Stimulated activated CD4-positive, alpha-beta T cell treated with anti-CD3 and anti-CD28 coated beads, TNF-alpha, amount 100 ng/mL, for 1 hour (primary cell): ENCODE measurements at places on chromosomes 5 and 9.

GRCh38 chr9:135230817-135231520, 143.5 kb downstream of the OLFM1 start:
- no peak for DNase-seq

DNA sequence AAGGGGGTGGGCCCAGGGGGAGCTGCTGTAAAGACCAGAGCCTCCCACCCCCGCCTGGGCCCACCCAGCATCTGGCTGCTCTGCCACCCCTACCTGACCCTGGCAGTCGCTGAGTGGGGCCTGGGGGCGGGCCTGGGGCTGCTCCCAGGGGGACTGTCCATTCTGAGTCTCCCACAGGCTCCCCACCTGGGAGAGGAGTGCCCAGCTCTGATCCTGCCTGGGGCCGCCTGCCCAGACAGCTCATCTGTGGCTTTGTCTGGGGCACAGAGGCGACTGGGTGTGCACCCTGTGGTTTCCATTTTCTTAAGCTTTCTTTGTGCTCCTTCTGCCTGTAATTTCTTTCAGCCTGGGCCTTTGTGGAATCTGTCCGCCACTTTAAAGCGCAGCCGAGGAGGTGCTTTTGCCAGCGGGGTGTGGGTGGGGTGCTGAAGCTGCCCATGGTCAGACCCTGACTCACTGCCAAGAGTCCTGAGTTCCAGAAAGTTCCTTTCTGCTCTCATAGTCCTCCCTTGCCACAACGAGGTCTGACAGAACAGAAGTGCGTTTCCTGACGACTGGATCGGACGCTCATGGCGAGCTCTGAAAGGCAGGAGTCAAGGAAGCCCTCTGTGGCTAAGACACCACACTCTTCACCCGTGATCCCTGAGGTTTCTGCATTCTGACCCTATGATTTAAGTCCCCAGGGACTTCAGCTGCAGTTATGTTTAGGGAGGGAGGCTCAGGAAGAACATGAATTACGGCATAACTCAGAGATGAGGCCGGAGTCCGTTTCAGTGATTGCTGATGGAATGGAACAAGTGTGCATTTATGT, 225.0 kb downstream of the FANCC start:
- DNase-seq, result no peak

GRCh38 chr5:59034498-59035186, 451.8 kb downstream of the RAB3C start:
- no peak for DNase-seq

DNA sequence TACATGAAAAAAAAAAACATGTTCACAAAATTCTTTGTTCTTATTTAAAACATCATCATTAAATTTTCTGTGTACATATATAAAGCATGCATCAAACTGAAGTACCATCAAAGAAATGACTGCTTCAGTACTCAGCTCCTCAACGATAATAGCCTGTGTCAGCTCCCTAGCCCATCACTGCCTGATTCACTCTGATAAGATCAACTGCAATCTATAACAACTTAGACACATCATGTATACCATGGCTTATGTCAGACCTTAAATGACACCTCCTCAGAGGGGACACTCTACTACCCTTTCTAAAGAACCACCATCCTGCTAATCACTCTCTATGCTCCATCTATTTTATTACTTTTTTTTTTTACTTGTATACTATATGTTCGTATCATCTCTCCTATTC, 200.5 kb upstream of the TLE4 start:
- no peak for DNase-seq

DNA sequence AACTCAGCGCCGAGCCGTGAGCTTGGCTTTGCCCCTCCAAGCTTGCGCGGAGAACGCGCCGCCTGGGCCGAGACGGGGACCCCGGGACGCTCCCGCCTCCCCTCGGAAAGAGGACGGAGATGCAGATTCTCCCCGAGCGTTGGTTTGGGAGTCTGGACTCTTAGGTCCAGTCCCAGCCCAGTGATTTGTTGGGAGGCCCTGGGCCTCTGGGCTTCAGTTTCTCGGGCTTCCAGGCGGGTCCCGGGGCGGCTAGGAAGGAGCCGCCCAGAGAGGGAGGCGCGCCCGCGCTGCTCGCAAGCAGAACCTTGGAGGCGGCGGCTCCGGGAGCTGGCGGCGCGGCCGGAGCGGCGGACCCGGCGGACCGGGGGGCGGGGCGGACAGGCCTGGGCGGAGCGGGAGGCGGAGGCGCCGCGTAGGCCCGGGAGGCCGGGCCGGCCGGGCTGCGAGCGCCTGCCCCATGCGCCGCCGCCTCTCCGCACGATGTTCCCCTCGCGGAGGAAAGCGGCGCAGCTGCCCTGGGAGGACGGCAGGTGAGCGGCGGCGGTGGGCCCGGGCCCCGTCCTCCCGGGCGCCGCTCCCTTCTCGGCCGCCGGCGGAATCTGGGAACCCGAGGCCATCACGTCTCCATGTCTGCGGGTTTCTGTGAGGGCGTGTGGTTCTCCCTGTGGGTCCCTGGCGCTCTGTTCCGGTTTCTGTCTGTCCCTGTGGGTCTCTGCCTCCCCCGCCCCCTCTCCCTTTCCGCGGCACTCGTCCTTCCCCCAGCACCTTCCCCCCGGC, at the start of gene B4GALT7:
B4GALT7 (plus strand) TSS at position 402 of the 777 bp plus-strand sequence; CDS start at position 481, 79 bp downstream.
- DNase-seq, result peak; percentile 87

DNA sequence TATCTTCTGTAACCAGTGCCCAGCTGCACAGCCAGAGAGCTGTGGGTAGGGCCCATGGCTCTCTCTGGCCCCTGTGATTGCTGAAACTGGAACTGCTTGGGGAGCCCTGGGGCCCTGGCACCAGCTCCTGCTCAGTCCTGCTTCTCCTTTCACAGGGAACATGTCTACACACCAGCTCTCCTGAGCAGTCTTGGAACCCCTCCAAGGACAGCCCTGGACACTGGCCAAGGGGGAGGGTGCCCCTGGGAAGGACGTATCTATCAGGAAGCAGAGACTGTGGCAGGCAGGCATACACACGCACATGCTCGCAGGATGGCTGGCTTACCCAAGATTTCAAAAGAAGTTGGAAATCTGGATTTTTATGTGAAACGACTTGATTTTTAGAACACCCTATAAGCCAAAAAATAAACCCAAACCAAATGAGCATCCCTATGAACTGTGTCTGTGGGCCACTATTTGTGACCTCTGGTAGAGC, 8.8 kb upstream of the TRAF1 start:
- no peak for DNase-seq

DNA sequence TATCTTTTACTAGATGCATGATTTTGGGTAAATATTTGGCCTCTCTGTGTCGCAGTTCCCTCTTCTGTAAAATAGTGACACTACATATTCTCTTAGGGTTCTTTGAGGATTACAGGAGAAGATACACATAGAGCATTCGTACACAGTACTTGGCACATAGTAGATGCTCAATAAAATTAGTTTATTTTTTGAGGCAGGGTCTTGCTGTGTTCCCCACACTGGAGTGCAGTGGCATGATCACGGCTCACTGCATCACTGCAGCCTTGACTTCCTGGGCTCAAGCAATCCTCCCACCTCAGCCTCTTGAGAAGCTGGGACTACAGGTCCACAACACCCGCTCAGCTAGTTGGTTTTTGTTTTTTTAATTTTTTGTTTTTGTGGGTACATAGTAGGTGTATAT, 1.6 kb downstream of the SCAI start:
- no peak for DNase-seq

DNA sequence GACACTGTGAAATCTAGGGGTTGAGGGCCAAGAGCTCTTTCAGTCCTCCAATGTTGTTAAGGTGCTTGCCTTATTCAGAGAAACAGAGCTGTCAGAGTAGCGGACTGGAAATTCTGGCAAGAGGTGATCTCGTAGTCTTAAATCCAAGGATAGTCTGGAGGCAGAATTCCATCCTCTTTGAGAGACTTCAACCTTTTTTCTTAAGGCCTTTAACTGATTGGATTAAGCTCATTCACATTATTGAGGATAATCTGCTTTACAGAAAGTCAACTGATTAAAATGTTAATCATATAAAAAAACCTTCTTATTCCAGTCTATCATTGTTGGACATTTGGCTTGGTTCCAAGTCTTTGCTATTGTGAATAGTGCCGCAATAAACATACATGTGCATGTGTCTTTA, 243.1 kb upstream of the COX7C start:
- DNase-seq, result no peak

GRCh38 chr9:20472342-20473045, 149.8 kb downstream of the MLLT3 start:
- no peak for DNase-seq

DNA sequence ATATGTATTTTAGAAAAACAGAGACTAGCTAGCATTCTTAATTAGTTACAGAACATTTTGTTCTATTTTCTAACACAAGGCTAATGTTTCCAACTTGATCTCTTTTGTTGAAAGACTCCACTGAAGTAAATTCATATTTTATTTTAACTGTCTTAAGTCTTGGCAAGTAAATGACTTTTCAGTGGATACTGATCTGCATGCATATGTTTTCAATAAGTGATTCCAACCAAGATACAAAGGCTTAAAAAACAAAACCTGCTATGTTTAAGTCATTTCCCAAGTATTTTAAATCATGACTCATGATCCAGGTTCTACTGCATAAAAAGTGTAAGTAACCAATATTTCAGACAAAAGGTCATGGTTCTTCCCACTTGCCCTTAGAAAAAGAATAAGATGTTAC, 5.7 kb downstream of the CDO1 start:
- DNase-seq, result no peak

- no peak for DNase-seq
Observed at GRCh38 chr5:52692039-52692438, 95.7 kb upstream of the ITGA1 start.

- DNase-seq, result no peak
Observed at GRCh38 chr9:137358126-137358525, 56.1 kb upstream of the NRARP start.

DNA sequence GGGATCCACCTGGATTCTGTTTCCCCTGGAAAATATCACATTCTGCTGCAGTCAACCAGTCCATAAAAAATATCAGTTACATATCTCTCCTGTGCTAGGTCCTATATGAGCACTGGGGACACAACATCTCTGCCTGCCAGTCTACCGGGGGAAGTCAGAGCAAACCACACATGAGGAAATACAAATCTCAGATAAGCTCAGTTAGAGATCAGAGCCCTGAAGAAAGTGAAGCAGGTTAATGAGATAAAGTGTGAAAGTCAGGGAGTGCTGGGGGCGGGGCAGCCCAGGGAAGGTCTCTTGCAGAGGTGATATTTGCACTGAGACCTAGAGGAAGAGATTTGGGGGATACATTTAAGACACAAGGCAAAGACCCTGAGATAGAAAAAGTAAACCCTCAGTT, 67.8 kb upstream of the SLC1A1 start:
- no peak for DNase-seq

DNA sequence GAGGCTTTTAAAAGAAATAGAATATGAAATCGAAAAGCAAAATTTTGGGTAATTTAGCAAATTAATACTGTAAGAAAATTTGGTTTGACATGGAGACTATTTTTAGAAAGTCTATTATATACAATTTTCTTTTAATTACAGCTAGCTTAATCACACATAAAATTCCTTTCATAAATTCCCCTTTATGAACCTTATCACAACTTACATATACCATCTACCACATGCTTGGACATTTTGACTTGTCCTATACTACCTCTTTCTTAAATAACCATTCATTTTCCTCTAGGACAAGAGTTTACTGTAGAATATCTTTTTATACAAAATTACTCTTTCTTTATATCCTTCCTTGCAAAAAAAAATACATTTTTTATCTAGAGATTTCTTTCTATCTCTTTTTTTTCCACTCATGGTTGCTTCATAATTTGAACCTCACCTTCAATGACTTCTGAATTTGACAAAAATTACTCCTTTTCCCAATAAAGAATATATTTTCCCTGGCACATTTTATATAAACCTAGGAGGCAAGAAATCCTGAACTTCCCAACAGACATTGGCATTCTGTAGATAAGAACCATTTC, 34.0 kb upstream of the SYK start:
- DNase-seq, result no peak

- no peak for DNase-seq
Observed at GRCh38 chr5:153981905-153982605, 56.7 kb downstream of the FAM114A2 start.
